ENCODE measurements at places on chromosomes 3 and 15. TPM values are rescaled to one million over a fixed set of nuclear protein-coding genes. Genes with fewer than 3 reads are reported as not detected.
A peak's percentile ranks its signal among the peaks of the same experiment; 100 is the strongest.

Gene PEX5L
- total RNA-seq = not detected

Gene ZBBX
- not detected for total RNA-seq

Gene SPTSSB
- not detected for total RNA-seq

Gene NR2E3
- total RNA-seq = not detected

Gene SGO1
- 36.2 TPM for total RNA-seq

Gene EEF1AKMT4
- total RNA-seq = 2.7 TPM

- H3K4me1 ChIP-seq = peaks cover 2% of the 10 kb centered on the region
- no peaks in the 10 kb centered on the region for H3K36me3 ChIP-seq
- no peak overlapping the region for H3K27ac ChIP-seq
- no peaks in the 10 kb centered on the region for H3K27me3 ChIP-seq
- H3K4me3 ChIP-seq = no peak overlapping the region
- no peak for DNase-seq
These were observed 844.3 kb upstream of the NR2F2 start for GRCh38 chr15:95486224-95486623.

DNA sequence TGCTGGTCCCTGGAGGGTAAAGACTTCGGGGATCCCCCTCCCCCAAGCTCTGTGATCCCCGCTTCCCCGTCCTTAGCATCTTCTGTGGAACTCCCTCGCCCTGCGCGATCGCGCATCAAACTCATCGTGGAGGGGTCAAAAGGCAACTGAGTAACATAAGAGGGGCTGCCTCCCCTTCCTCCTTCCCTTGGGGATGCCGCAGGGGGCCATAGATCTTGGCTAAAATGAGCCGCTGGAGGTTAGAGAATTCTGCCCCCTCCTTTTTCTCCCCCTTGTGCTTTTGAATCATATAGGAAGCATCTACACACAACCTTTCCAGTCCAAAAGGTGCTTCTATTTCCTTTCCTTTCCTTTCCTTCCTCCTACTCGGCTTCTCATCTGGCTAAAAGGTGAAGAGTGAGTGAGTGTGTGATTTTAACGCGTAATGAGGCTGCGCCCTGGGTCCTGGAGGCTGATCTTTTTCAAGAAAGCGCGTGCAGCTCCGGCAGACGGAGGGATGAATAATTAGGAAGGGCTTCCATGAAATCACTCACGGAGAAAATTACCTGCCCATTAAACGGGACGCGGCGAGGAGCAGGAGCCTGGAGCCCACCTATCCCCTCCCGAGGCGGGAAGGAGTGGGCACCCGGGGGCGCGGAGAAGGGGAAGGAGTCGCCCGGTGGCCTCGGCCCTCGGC, 831 bp upstream of the ROBO2 start:
- H3K27me3 ChIP-seq = peaks cover 42% of the 10 kb centered on the region
- H3K4me1 ChIP-seq = peaks cover 2% of the 10 kb centered on the region
- no peak overlapping the region for H3K4me3 ChIP-seq
- no peak overlapping the region for H3K27ac ChIP-seq
- DNase-seq = no peak
- peaks cover 1% of the 10 kb centered on the region for H3K36me3 ChIP-seq

- H3K27ac ChIP-seq = peak overlapping the region; percentile 46
- H3K4me1 ChIP-seq = peaks cover 59% of the 10 kb centered on the region
- no peak overlapping the region for H3K4me3 ChIP-seq
- H3K36me3 ChIP-seq = peaks cover 44% of the 10 kb centered on the region
These were observed 9.0 kb downstream of the HCLS1 start for GRCh38 chr3:121651684-121652083.

GRCh38 chr15:66094331-66094730, 159.2 kb downstream of the MEGF11 start:
- H3K27ac ChIP-seq = no peak overlapping the region
- no peaks in the 10 kb centered on the region for H3K36me3 ChIP-seq
- no peak for DNase-seq
- H3K4me3 ChIP-seq = no peak overlapping the region

- no peak for DNase-seq
- peaks cover 61% of the 10 kb centered on the region for H3K4me1 ChIP-seq
- no peak overlapping the region for H3K27ac ChIP-seq
These were observed 14.4 kb downstream of the SLC12A6 start for GRCh38 chr15:34323217-34323616.

DNA sequence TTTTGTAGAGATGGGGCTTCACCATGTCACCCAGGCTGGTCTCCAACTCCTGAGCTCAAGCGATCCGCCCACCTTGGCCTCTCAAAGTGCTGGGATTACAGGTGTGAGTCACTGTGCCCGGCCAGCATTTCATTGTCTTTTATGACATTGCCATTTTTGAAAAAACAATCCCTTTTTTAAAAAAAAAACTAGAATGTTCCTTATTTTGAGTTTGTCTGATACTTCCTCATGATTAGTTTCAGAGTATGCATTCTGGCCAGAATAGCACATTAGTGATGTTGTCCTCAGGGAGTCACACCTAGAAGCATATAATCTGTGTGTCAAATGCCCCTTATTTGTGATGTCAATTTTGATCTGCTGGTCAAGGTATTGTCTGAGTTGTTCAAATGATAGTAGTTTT, 21.2 kb upstream of the NMD3 start:
- H3K4me3 ChIP-seq = no peak overlapping the region
- H3K36me3 ChIP-seq = no peaks in the 10 kb centered on the region
- H3K27me3 ChIP-seq = peaks cover 2% of the 10 kb centered on the region
- H3K4me1 ChIP-seq = no peaks in the 10 kb centered on the region
- no peak for DNase-seq

- H3K4me1 ChIP-seq = peaks cover 41% of the 10 kb centered on the region
- no peak overlapping the region for H3K27ac ChIP-seq
- no peaks in the 10 kb centered on the region for H3K27me3 ChIP-seq
- no peak overlapping the region for H3K4me3 ChIP-seq
- peaks cover 3% of the 10 kb centered on the region for H3K36me3 ChIP-seq
These were observed 92.5 kb upstream of the MBNL1 start for GRCh38 chr3:152176241-152176640.

DNA sequence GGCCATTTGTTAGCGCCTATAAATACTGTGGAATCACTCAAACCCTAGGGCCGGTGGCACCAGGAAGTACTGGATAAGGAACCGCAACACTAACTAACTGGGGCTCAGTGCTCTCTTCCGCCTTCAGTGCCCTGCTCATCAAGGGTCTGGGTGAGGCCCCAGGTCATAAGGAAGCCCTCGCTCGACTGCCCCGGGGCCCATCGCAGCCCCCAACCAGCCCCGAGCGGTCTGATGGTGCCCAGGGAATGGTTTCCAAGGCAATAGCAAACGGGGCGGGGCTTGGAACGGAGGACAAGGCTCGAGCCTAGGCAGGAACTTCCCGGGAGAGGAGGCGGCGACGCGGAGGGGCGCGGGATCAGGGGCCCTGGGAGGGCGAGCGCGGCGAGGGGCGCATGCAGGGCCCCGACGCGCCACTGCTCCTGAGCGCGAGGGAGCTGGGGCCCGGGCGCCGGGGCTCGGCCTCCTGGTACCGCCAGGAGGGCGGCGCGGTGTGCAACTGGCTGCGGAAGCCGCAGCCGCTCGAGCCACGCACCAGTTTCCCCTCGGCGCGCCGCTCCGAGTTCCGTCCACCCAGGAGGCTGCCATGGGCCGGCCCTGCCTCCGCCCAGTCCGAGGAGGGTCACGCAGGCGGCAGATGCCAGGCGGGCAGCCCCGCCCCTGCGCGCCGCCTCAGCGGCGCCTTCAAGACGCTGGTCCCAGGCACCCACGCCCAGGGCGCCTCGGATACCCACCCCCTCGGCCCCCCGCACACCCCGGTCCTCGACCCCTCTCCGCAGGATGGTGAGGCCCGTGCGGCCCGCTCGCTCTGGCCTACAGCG, at the start of gene TTLL3:
Gene TTLL3 (plus strand): TSS at position 648 of the 818 bp plus-strand sequence. CDS start 400 bp downstream, outside the sequence.
- peak; percentile 38 for DNase-seq
- H3K27ac ChIP-seq = peak within 1 kb of the TSS; percentile 92
- H3K36me3 ChIP-seq = peaks cover 23% of the 10 kb centered on the region
- H3K4me1 ChIP-seq = peaks cover 32% of the 10 kb centered on the region
- H3K27me3 ChIP-seq = no peaks in the 10 kb centered on the region

DNA sequence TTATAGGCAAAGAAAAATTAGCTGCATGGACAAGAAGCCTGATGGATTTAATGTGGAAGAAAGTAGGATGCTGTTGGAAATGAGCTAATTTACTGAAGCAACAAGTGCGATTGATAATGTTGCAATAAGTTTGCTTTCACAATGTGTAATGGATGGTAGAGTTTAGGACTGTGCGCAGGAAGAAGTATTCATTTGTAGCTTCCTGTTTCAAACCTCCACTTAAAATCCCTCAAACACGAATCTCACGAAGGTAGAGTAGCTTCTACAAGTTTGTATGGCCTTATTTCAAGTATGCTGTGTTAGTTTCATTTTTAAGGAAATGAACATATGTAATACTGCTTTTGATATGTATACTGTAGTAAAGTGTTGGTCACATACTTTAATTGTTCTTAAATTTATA, 42.3 kb downstream of the KCNH8 start:
- no peak overlapping the region for H3K4me3 ChIP-seq
- H3K27ac ChIP-seq = no peak overlapping the region
- H3K27me3 ChIP-seq = no peaks in the 10 kb centered on the region
- H3K4me1 ChIP-seq = no peaks in the 10 kb centered on the region
- no peaks in the 10 kb centered on the region for H3K36me3 ChIP-seq
- DNase-seq = no peak

- H3K36me3 ChIP-seq = no peaks in the 10 kb centered on the region
- DNase-seq = no peak
- H3K4me3 ChIP-seq = no peak overlapping the region
These were observed 224.4 kb downstream of the THRB start for GRCh38 chr3:24270204-24270691.

GRCh38 chr3:55624238-55624637, 137.1 kb upstream of the WNT5A start:
- H3K27ac ChIP-seq = no peak overlapping the region
- no peaks in the 10 kb centered on the region for H3K4me1 ChIP-seq
- no peak for DNase-seq

DNA sequence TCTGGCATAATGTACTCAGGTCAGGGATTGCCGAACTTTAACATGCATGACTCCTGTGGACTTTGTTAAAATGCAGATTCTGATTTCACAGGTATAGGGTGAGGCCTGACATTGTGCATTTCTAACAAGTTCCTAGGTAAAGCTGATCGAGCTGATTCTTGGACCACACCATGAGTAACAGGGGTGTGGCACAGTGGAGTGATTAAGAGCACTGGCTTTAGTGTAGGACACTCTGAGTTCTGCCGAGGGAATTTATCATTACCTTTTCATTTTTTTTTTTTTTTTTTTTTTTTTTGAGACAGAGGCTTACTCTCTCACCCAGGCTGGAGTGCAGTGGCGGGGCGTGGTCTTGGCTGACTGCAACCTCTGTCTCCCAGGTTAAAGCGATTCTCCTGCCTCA, 169.3 kb downstream of the ADAMTS9 start:
- H3K4me1 ChIP-seq = no peaks in the 10 kb centered on the region
- no peak for DNase-seq
- no peak overlapping the region for H3K4me3 ChIP-seq

DNA sequence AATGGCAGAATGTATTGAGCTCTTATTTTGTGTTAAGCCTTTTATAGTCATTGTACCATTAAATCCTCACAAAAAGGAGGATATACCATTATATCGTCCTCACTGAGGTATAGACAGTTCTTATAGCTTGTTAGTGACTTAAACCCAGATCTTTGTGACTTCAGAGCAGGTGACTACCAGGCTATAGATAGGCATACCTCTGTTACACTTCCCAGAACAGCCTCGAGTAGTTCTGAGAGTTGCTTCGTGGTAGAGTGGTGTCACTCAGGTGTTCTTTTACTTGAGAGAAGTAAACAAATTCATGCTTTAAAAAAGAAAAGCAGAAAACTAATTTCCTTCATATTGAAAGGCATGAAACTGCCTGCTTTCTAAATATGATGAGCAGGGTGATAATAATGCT, 59.9 kb downstream of the SEC22A start:
- no peaks in the 10 kb centered on the region for H3K4me1 ChIP-seq
- no peak overlapping the region for H3K27ac ChIP-seq
- peaks cover 25% of the 10 kb centered on the region for H3K36me3 ChIP-seq
- H3K4me3 ChIP-seq = no peak overlapping the region

DNA sequence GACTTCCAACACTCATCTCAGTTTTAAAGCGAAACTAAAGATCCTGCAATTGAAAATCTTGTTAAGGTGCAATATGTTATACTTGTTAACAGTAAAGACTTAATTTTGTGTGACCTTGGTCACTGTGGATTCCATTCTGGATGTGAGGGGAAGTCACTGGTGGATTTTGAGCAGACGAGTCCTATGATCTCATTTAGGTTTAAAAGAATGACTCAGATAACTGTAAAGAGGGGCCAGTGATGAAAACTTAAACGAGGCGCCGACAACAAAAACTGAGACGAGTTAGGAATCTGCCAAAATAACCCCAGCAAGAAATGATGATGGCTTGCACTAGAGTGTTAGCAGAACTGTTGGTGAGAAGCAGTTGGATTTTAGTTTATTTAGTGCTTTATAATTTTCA, 56.5 kb downstream of the LRRC28 start:
- no peaks in the 10 kb centered on the region for H3K4me1 ChIP-seq
- H3K27ac ChIP-seq = no peak overlapping the region
- no peak for DNase-seq
- no peak overlapping the region for H3K4me3 ChIP-seq
- no peaks in the 10 kb centered on the region for H3K27me3 ChIP-seq

GRCh38 chr3:72548981-72549380, 299.3 kb downstream of the SHQ1 start:
- no peaks in the 10 kb centered on the region for H3K36me3 ChIP-seq
- DNase-seq = no peak
- H3K4me3 ChIP-seq = peak overlapping the region; percentile 70
- peaks cover 14% of the 10 kb centered on the region for H3K4me1 ChIP-seq
- H3K27ac ChIP-seq = no peak overlapping the region

DNA sequence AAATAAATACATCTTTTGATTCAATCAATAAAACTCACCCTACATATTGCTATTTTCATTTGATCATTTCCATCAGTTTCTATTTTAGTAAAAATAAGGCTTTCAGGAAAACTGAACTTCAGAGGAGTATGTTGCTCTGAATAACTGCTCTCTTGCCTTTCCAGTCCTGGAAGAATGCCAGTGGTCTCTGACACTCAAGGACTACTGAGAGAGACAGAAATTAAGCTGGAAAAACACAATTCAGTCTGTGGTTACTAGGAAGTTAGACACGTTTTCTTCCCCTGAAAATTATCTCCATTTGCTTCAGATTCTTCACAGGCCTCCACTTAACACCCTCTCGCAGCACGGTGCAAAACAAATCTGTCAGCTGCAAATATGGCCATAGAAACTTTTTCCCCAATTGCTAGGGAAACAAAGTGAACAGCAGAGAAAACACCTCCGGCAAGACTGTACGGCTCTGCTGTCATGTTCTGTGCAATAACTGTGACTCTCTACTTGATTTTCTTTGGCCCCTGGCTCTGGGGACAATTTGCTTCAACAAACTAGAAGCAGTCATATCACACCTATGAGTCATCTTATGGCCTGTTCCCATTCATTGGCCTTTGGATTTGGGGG, 353.0 kb downstream of the MAGI1 start:
- DNase-seq = no peak
- no peak overlapping the region for H3K4me3 ChIP-seq
- no peaks in the 10 kb centered on the region for H3K36me3 ChIP-seq
- H3K4me1 ChIP-seq = no peaks in the 10 kb centered on the region

DNA sequence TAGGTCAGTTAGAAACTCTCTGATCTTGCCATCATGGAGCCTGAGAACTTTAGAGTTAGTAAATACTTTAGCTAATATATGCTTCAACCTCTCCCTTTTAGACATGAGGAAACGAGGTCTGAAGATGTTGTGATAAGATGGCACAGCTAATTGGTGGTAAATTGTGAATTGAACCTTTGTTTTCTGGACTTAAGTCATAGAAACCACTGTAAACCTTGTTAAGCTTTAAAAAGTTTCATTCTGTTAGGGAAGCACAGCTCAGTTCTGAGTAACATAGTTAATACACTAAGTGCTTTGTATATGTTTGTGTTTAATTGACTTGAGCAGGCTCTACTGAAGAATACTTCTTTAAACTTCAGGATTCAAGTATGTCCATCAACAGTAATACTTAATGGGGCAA, 108.6 kb downstream of the AKAP13 start:
- H3K36me3 ChIP-seq = peaks cover 4% of the 10 kb centered on the region
- no peak for DNase-seq
- H3K27me3 ChIP-seq = no peaks in the 10 kb centered on the region
- H3K27ac ChIP-seq = no peak overlapping the region

All from activated naive CD4-positive, alpha-beta T cell treated with anti-CD3 and anti-CD28 coated beads for 36 hours (primary cell).